ENCODE measurements at places on chromosomes 2 and 18.

GRCh38 chr2:109436610-109437225 lies 177.0 kb downstream of the SEPTIN10 start:
- DNase-seq: no peak

DNA sequence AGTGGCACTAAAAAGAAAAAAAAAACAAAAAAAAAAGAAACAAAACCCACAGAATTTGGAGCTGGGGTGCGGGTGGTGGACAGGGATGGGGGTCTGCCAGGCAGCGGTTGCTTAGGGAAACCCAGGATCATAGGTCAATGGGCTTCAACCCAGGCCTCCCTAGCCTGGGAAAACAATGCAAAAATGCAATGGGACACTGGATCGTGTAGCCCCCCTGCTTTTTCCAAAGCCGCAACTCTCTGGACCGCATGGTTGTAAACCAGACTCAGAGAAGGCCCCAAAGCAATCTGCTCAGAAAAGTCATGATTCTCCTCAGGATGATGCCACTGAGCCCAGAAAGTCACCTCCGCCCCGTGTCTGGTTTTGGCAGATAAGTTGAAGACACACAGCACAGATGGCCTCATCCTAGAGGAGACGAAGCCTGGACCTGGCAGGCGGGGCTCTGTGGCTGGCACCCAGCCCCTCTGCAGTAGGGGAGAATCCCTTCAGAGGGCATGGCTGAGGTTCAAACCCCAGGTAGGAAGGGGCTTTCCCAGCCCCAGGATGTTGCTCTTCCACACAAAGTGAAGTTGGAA lies 5.1 kb downstream of the DLX2 start:
- DNase-seq: no peak

DNA sequence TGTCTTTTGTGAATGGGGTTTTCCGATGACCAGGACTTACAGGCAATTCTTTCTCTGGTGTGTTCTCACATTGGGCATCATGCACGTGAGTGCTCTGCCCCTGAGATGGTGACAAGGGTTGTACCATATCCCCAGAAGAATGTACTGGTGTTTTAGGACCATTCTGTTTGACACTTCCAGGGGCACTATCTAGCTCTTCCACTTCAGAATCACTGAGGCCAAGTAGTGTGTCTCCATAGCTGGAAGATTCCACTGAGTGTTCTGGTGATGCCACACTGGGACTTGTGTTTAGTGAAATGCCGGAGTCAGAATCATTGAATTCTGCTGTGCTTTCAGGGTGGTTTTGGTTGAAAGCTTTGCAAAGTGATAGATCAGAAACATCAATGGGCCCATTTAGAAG lies 18.7 kb downstream of the HNRNPA3 start:
- DNase-seq: no peak

DNA sequence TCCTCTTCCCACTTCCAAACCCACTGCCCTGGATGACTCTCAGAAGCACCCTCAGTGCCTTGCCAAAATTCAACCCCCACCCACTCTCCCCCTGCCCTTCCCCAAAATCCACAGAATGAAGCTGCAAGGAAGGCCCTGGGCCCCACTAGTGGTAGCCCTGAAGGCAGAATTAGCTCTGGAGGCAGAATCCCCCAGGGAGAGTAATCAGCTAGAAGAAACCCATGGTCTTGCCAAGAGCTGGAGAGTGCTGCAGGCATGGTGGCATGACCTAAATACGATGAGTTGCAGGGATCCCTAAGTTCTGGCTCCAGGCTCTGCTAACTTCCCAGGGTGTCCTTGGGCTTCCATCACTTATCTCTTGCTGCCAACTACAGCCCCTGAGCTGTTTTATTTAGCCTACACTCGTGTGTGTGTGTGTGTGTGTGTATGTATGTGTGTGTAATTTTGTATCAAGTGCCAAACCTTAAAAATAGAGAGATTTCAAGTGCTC lies 7.9 kb downstream of the GAD1 start:
- no peak for DNase-seq

GRCh38 chr2:10413991-10414451 lies 34.1 kb downstream of the ODC1 start:
- no peak for DNase-seq

- DNase-seq: no peak
Measured at GRCh38 chr2:11395389-11395788, 51.0 kb upstream of the ROCK2 start.

GRCh38 chr2:191401287-191401686 lies 156.1 kb downstream of the MYO1B start:
- no peak for DNase-seq

GRCh38 chr18:56185126-56185525 lies 453.3 kb downstream of the TXNL1 start:
- DNase-seq: no peak

GRCh38 chr2:208542465-208543041 lies 136.0 kb downstream of the PTH2R start:
- DNase-seq: no peak

DNA sequence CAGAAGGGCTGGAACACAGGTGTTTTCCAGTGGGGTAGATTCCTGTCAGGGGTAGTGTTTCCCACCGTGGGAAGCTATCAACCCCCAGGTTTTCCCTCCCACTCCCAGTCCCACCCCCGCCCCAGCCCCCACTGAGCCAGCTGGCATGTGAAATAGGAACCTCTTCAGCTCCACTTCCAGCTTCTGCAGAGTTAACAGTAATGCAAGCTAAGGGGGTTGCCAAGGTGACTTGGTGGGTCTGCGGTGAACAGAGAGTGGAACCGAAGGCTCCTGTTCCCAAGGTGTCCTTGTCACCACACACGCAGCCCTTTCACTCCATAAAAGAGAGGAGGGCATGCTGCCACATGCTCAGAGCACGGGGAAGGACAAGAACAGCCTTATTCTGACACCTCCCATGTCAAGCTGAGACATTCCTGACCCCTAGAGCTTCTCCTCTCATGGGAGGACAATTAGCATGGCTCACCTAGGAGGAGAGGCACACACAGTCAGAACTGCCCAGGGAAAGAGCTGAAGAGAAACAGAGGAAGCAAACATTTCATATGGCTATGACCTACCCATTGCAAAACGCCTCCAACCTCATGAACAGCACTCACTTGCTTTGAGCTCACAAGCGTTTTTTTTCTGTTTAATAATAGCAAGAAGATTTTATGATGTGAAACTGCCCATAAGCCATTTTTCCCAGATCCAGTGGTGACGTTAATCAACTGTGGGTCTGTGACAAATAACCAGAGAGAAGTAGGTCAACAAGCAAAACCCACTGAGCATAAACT lies 39.8 kb upstream of the TBC1D8 start:
- DNase-seq: no peak

DNA sequence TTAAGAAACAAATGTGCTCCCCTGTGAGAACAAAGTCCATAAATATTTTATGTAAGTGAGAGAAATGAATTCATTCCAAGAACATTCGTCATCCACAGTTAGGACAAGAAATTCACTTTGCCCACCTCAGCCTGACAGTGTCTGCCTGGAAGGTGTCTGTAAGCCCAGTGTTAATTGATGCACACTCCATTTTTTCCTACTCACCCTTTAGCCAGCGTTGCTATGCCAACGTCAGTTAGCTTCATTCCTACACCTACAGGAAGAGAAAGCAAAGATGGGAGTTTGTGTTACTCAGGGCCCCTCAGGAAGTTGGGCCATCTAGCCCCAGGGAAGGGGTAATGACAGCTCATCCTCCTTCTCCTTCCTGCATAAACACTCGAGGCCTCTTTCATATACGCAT lies 131.0 kb downstream of the ALPK2 start:
- no peak for DNase-seq

GRCh38 chr2:1979138-1979537 lies 234.8 kb upstream of the PXDN start:
- DNase-seq: no peak

- DNase-seq: no peak
Measured at GRCh38 chr18:49177812-49178211, 227.0 kb upstream of the SMAD7 start.

GRCh38 chr18:30469091-30469490 lies 573.5 kb downstream of the DSC3 start:
- DNase-seq: no peak

GRCh38 chr2:41879235-41879916 lies 168.4 kb upstream of the PKDCC start:
- DNase-seq: no peak

DNA sequence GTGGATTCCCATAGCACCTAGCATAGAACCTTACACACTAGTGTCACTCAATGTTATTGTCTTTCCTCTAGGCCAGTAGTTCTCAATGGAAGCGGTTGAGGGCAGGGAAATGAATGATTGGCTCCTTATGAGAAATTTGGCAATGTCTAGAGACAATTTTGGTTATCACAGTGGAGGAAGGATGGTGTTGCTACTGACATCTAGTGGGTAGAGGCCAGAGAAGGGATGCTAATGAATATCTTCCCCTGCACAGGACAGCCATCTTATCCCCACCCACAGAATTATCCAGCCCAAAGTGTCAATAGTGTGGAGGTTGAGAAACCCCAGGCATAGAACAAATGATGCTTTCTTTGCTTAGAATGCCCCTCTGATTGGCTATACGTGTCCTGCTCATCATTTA lies 15.8 kb downstream of the C18orf63 start:
- no peak for DNase-seq

GRCh38 chr18:45332871-45333270 lies 282.4 kb upstream of the SLC14A2 start:
- DNase-seq: no peak

DNA sequence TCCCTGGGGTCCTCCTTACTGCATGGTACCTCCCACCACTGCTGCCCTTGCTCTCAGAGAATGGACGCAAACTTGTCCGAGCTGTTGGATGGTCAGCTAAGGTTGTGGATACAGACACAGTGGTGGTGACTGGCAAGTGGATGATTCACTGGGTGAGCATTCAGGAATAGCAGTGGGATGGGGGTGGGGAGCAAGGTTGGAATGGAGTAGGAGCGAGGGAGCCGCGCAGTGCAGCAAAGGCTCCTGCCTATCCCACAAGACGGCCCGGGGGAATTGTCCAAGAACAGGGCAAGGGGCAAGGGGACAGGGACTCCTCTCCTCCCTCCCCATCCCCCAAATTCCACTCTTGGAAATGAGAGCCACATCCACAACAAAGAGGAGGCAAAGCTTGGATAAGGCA lies 102.2 kb downstream of the PIEZO2 start:
- no peak for DNase-seq

DNA sequence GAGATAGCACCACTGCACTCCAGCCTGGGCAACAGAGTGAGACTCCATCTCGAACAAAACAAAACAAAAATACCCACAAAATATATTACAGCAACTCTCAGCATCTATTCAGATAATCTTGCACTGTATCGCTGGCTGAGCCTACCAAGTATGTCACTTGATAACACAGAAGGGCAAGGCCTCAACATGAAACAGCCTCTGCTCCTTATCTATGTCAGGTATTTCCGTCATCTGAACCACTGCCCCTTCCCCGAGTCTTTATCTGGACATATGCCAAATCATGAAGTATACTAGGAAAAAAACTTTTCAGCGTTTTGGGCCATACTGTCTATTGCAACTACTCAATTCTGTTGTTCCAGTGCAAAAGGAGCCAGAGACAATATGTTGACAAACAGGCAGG lies 17.7 kb downstream of the PDIA6 start:
- DNase-seq: no peak

GRCh38 chr2:61512768-61513398 lies 25.3 kb downstream of the XPO1 start:
- DNase-seq: no peak

DNA sequence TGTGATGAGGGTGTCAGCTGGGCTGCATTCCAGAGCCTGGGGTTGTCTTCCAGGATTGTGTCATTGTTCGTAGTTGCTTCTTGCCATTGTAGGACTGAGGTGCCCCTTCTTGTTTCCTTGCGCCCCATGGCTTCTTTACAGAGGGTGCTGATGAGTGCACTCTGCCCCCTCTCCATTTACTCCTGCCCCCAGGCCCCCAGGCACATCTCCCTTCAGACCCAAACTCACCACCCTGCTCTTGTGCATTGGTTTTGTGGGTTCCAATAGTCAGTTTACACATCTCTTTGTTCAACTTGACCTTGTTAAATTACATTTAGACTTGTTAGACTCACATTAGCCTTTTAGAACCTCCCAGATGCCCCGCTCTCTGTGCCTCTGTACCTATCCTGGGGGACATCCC lies 33.1 kb downstream of the HJURP start:
- no peak for DNase-seq

- no peak for DNase-seq
Measured at GRCh38 chr2:229133155-229133772, 137.8 kb downstream of the PID1 start.

DNA sequence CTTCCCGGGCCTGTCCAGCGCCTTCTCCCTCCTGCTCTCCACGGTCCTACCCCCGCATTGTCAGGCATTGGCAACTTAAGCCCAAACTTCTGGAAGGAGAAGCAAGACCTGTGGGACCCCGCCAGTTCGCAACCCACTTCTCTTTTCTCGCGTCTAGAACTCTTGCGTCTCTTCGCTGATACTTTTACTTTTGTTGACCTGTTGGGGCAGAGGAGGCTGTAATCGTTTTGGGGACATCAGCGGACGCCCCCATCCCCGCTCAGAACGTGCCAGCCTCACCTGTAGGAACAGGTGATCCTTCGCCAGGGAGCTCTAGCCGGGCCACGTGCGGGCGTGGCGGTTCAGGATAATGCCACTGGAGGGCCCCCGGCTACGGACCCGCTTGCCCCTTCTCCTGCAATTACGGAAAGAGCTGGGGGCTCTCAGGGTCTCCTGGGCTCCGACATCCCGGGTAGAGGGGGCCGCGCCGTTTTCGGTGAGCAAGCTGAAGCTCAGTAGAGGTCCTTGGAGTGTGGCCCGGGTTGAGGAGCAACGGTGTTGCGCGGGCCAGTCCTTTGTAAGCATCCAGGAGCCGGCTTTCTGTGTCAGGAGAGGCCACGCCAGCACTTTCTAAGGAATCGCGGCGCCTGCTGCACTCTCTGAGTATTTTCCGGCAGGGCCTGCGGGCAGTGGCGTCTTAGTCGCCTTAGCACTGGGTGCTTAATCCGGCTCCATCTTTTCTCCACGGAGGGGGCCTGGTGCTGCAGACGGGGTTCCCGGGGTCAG lies 1.6 kb downstream of the MTCL1 start:
- DNase-seq: no peak

DNA sequence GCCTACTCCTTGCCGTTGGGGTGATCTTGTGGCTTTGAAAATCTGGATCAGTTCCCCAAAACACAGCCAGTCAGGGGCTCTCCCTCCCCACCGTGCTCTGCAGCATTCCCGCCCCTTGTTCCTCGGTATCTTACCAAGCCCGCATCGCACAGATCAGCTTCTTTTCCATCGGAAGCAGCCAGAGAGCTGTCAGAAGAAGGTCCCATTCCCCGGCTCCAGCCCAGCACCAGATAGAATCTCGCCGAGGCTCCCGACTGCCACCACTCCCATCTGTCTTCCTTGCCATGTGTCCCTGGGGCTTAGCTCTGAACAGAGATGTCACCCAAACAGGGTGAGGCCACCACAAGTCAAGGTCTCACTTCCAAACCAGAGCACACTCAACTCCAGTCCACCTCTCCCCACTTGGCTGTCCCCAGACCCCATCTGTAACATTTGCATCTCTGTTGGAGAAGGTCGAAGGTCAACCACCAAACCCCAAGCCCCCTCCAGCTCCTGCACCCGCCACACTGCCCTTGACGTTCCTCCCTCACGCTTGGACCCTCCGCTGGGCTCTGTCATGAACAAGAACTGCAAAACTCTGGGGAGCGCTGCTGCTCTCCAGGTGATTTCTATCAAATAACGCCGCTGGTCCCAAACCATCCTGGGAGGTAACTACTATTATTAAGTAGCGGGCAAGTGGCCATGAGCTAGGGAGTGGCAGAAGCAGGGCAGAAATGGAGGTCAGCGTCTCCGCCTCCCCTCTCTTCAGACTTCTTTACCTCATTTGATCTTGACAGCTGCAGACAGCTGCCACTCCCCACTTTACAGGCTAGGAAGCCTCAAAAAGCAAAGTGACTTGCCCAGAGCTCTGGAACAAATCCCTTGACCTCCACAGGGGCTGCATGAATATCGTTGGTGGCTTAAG lies 70.0 kb upstream of the TAF1B start:
- no peak for DNase-seq

Data from thymus (tissue), 14 donors.